LoVo (cell line): ENCODE measurements at places on chromosomes 16 and 17.

- DNase-seq: no peak
Observed at GRCh38 chr17:59766491-59766890, 59.0 kb downstream of the VMP1 start.

- DNase-seq: no peak
Observed at GRCh38 chr17:56847106-56847505, 13.2 kb downstream of the DGKE start.

GRCh38 chr17:42817866-42818265 lies 6.2 kb downstream of the BECN1 start:
- no peak for DNase-seq

DNA sequence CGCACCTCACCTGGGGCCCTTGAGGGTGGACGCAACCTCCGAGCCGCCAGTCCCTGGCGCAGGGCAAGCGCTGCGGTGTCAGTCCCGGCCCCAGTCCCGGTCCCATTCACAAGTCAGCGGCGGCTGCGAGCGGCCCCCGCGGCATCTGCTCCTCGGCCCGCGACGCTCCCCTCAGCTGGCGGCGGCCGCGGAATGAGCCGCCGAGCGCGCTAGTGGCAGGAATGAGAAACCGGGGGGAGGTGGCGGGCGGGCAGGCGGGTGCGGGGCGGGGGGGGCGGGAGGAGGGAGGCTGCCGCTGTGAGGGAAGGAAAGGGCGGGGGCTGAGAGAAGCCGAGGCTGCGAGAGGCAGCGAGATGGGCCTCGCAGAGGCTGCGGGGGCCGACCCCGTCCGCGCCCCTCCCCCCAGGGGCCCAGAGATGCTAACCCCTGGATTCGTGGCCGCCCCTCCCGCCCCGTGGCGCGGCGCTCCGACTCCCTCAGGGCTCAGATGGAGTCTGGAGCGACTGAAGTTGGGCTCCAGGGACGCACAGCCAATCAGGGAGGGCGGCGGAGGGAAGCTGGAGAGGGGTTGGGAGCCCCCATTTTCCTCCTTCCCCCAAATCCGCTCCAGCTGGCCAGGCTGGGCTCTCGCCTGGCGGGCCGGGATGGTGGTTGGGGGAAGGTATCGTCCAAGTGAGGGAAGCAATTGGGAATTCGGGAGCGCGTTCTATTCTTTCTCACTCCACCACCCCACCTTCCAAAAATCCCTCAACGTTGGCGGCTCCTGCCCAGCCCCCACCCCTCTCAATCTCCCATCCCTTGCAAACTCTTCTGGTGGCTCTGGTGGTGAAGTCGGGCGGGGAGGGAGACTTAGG lies at the start of gene CDH11:
Gene CDH11 (minus strand): TSS at position 194 of the 854 bp plus-strand sequence. CDS start 117,194 bp downstream, outside the sequence.
- DNase-seq: no peak

DNA sequence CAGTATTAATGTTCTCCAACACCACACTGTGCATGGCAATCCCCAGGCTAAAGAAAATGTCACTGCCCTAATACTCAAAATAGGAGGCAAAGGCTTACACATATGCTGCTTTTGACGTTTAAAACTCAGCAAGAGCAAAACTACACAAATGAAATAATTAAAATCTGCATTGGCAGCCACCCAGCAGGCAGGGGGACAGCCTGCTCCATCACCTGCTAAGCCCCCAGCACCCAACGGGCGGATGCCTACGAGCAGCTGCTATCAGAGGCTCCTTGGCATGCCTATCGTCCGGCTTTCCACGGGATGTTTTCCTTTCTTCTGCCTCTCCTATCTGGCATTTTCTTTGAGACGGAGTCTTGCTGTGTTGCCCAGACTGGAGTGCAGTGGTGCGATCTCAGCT lies 337.5 kb downstream of the SOX9 start:
- DNase-seq: no peak

DNA sequence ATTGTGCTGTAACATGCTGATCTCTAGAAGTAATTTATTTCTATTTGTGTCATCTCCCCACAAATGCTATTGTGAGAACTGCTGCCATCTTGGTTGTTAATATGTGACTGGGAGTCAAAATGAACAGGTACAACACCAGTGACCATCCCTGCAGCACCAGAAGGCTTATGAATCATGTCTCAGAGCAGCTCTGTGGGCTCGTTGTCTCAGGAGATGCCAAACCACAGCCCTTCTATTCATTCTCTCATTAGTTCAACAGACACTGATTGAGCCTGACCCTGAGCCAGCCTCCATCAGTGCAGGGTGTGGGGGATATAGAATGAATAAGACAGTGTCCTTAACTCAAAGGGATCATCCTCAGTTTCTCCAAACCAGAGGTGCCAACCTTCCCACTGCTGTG lies 92.5 kb downstream of the UTP18 start:
- no peak for DNase-seq

GRCh38 chr16:58128181-58128631 lies 975 bp downstream of the CFAP20 start:
- no peak for DNase-seq

DNA sequence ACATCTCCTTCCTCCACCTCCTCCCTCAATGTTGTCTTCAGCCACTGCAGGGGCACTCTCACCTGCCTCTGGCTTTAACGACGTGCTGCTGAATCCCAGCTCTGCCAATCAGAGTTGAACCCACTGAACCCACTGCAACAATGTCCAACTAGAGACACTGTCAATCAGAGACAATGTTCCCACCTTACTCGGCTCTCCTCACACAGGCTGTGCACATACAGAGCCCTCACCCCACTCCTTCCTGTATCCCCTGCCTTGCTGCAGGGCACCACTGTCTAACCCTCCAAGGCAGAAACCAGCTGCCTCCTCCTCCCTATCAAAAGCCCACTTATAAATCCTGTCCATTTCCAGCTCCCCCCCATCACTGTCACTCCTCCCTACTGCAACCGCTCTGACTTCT lies 58.7 kb downstream of the ANKRD11 start:
- no peak for DNase-seq

DNA sequence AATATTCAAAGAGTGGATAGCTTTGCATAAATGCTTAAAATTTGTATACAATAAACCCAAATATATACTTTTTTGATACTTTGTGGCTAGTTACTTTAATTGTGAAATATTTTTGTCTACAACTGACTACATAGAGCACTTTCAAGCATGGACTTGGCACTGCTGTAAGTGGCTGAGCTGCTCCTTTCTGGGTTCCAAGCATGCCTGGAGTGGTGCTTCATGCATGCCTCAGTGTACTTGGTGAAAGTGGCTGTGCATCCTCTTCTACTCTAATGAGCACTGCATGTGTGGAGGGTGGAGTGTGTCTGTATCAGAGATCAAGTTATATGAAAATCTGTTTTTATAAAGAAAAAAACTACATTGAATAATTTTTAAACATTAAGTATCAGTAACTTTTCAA lies 94.1 kb downstream of the OMG start:
- DNase-seq: no peak
